ENCODE measurements at places on chromosomes 7 and 10. TPM values are rescaled to one million over a fixed set of nuclear protein-coding genes. Genes with fewer than 3 reads are reported as not detected.

SAMD9L gene
- total RNA-seq: 55.6 TPM

FGFR2 gene
- 11.8 TPM for total RNA-seq

EFCAB10 gene
- 0.38 TPM for total RNA-seq

DNA sequence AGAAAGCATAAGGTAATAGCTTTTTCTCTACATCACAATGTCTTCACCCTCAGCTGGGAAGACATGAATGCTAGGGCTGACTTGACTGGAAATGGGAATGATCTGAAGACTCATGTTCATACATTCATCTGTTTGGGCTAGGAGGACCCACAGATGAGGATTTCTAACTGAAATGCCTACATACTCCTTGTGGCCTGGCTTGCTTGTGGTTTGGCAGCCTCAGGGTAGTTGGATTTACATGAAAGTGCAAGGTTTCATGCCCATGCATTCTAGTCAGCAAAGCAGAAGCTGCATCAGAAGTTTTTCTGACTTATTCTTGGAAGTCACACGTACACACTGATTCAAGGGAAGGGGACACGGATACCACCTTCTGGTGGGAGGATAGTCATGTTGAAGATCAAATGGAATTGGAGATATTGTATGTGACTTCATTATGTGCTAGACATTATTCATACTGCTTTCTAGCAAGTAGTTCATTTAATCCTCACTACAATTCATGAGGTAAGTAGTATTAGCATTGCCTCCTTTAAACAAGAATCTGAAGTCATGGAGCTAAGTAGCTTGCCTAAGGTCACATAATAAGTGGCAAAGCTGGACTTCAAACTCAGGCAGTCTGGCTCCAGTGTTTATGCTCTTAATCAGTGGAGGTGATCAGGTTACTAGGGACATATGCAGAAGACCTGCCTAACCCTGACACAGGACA, 957.0 kb downstream of the LRMDA start:
- peak; percentile 83 for DNase-seq
- no peaks in the 10 kb centered on the region for H3K4me1 ChIP-seq
- no peaks in the 10 kb centered on the region for H3K36me3 ChIP-seq
- H3K27ac ChIP-seq: no peak overlapping the region

- H3K4me3 ChIP-seq: no peak overlapping the region
- peaks cover 19% of the 10 kb centered on the region for H3K4me1 ChIP-seq
- H3K36me3 ChIP-seq: peaks cover 35% of the 10 kb centered on the region
- DNase-seq: no peak
- no peak overlapping the region for H3K27ac ChIP-seq
Observed at GRCh38 chr7:48097521-48098231, 8.6 kb downstream of the UPP1 start.

- H3K27ac ChIP-seq: no peak overlapping the region
- peaks cover 22% of the 10 kb centered on the region for H3K4me1 ChIP-seq
- no peak overlapping the region for H3K4me3 ChIP-seq
- DNase-seq: no peak
- H3K36me3 ChIP-seq: no peaks in the 10 kb centered on the region
Observed at GRCh38 chr7:84183741-84184140, 10.8 kb downstream of the SEMA3A start.

- H3K27ac ChIP-seq: no peak overlapping the region
- H3K4me3 ChIP-seq: no peak overlapping the region
- no peaks in the 10 kb centered on the region for H3K4me1 ChIP-seq
- H3K27me3 ChIP-seq: no peaks in the 10 kb centered on the region
- H3K36me3 ChIP-seq: no peaks in the 10 kb centered on the region
- DNase-seq: no peak
Observed at GRCh38 chr7:28245123-28245878, 64.7 kb upstream of the JAZF1 start.

DNA sequence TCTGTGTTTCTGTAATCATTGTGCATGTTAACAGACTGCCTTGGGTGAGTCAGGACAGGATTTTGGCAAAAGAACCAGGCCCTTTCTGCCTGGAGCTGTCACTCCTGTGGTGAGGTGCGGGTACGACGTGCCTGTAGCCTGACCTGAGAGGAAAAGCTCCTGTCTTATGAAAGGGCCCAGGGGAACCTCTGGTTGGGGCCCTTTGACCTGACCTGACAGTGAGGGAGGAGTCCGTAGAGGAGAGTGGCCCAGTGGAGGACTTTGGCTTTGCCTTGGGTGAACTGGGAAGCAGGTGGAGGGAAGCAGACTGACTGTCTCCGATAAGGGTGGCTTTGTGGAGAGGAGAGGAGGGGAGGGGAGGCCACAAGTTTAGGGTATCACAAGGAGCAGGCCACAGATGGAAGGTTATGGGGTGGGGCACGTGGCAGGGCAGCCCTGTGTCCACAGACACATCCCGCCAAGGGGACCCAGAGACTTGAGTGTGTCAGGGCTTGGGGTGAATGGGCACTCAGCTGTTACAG, 6.9 kb downstream of the PFKP start:
- no peaks in the 10 kb centered on the region for H3K27me3 ChIP-seq
- H3K27ac ChIP-seq: no peak overlapping the region
- DNase-seq: peak; percentile 53
- peaks cover 32% of the 10 kb centered on the region for H3K4me1 ChIP-seq
- H3K36me3 ChIP-seq: peaks cover 9% of the 10 kb centered on the region

- no peaks in the 10 kb centered on the region for H3K36me3 ChIP-seq
- H3K27me3 ChIP-seq: peaks cover 2% of the 10 kb centered on the region
- DNase-seq: no peak
Observed at GRCh38 chr10:93124580-93125318, 51.1 kb downstream of the CYP26A1 start.

DNA sequence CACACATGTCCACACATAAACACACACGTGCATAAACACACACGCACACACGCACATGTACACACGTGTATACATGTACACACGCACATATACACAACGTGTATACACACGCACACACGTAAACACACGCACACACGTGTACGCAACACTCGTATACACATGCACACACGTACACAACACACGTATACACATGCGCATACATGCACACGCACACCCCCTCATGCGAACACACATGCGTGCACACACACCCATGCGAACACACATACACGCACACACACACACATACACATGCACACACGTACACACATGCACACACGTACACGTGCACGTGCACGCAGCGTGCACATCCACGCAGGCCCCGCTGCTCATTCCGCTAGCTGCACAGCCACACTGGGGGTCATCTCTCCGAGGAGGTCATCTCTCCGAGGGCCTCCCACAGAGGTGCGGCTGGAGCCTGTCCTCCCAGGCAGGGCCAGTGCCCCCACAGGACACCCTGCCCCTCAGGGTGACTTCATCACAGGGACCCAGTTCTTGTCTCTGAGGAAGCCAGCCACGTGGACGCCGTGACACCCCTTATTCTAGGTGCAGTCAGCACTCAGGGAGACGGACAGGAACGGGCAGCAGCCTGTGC, 25.9 kb downstream of the CYP2W1 start:
- no peak overlapping the region for H3K4me3 ChIP-seq
- no peaks in the 10 kb centered on the region for H3K27me3 ChIP-seq
- H3K36me3 ChIP-seq: no peaks in the 10 kb centered on the region
- no peak for DNase-seq
- H3K27ac ChIP-seq: no peak overlapping the region
- no peaks in the 10 kb centered on the region for H3K4me1 ChIP-seq

- H3K27ac ChIP-seq: no peak overlapping the region
- H3K27me3 ChIP-seq: peaks cover 3% of the 10 kb centered on the region
- H3K4me1 ChIP-seq: no peaks in the 10 kb centered on the region
- DNase-seq: no peak
Observed at GRCh38 chr10:49651039-49651835, 28.2 kb upstream of the C10orf53 start.

DNA sequence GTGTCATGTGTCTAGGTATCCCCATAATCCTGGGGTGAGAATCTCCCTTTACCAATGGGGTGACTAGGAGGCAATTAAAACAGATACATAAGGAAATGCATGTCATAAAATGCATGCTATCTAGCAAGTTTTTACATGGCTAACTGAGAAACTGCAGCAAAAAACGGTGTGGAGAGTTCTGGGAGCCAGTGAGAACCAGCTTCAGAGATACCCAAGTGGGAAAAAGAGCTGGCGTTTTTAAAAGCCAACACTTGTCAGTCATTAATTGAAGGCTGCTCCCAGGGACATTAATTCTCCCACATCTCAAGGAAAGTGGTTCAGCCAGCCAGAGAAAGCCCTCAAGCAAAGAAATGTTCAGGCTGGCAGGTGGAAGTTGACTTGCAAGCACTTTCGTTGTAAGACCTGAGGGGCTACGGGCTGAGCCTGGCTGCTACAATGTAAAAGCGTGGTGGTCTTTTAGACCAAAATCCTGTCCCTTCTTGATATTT, 28.1 kb downstream of the ST8SIA6 start:
- no peaks in the 10 kb centered on the region for H3K27me3 ChIP-seq
- no peaks in the 10 kb centered on the region for H3K4me1 ChIP-seq
- no peaks in the 10 kb centered on the region for H3K36me3 ChIP-seq

GRCh38 chr7:114484226-114484625, 69.6 kb downstream of the FOXP2 start:
- no peak overlapping the region for H3K4me3 ChIP-seq
- H3K27ac ChIP-seq: no peak overlapping the region
- H3K27me3 ChIP-seq: no peaks in the 10 kb centered on the region
- no peaks in the 10 kb centered on the region for H3K36me3 ChIP-seq
- H3K4me1 ChIP-seq: no peaks in the 10 kb centered on the region

DNA sequence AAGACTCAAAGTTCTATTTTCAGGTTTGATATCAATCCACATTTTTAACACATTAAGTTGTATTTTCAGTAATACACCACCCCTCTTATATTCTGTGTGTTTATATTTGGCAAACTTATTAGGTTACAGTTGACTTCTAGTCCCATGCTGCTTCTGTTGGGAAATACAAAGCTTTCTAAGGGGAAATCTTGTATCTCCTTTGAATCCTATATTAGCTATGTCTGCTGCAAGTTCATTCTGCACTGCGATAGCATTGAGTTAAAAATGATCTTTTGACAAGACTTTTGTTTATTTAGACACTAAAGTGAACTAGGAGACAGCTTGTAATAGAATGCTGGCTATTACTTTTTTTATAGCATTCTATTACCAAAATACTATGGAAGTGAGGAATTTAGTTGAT, 625.1 kb upstream of the ANKRD30A start:
- no peak overlapping the region for H3K27ac ChIP-seq
- no peak overlapping the region for H3K4me3 ChIP-seq
- no peaks in the 10 kb centered on the region for H3K27me3 ChIP-seq

DNA sequence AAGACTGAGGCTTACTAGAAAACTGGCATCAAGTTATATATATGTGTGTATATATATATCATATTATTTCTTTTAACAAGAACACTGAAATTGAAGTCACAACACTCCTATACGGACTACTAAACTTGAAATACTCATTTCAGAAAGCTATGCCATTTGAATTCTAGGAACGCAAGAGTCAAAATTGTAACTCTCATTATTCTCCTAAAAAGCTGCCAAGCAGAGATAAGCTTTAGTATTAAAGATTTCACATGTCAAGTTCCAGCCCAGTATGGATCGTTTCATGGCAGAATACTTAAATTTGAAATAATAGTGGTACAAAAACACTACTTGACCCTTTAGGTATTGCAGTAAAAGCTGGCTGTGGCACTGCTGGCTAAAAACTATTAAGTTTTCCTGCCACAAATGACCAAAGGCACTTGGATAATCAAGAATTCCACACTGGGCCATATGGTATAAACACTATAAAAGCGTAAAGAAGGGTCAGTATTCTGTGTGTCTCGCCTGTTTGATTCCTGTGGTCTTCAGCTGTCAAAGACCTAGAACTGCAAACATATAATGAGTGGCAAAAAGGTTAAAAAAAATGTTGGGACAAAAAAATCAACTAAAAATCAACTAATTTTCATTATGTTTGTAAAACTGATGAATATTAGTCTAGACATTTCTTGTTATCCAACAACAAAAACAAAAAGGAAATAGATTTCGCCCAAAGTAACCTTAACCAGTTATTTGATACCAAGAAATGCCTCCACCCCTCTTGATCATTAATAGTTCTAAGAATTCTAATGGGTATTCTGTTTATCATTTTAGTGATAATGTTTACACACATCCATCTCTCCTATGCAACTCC, 2.4 kb downstream of the CCDC71L start:
- H3K4me3 ChIP-seq: peak overlapping the region; percentile 78
- DNase-seq: no peak
- peaks cover 10% of the 10 kb centered on the region for H3K4me1 ChIP-seq
- H3K36me3 ChIP-seq: no peaks in the 10 kb centered on the region
- no peaks in the 10 kb centered on the region for H3K27me3 ChIP-seq
